ENCODE measurements at places on chromosomes 4 and X.

- no peak for DNase-seq
These were observed 1.2 kb downstream of the CD38 start for GRCh38 chr4:15779306-15779705.

- no peak for DNase-seq
These were observed 75.4 kb downstream of the ABLIM2 start for GRCh38 chr4:8083086-8083825.

- no peak for DNase-seq
These were observed 14.2 kb upstream of the FNIP2 start for GRCh38 chr4:158754385-158755180.

- DNase-seq, result no peak
These were observed 58.4 kb upstream of the CCDC149 start for GRCh38 chr4:24971192-24971591.

DNA sequence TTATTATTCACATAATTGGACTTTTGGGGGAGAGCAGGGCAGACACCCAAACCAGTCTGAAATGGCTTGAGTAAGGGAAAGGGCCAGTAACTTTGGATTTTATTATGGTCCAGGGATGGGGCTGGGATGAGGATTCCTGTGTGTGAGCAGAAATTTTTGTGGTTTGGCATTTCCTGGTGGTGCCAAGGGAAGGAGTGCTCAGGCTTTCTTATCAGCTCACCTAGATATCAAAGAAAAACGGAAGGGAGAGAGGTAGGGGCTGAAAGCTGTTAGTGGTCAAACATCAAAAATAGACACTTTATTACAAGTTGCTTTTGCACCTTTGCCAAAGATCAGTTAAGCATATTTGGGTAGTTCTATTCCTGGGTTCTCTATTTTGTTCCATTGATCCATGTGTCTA is 128.5 kb upstream of the DIPK2B start:
- DNase-seq, result no peak

DNA sequence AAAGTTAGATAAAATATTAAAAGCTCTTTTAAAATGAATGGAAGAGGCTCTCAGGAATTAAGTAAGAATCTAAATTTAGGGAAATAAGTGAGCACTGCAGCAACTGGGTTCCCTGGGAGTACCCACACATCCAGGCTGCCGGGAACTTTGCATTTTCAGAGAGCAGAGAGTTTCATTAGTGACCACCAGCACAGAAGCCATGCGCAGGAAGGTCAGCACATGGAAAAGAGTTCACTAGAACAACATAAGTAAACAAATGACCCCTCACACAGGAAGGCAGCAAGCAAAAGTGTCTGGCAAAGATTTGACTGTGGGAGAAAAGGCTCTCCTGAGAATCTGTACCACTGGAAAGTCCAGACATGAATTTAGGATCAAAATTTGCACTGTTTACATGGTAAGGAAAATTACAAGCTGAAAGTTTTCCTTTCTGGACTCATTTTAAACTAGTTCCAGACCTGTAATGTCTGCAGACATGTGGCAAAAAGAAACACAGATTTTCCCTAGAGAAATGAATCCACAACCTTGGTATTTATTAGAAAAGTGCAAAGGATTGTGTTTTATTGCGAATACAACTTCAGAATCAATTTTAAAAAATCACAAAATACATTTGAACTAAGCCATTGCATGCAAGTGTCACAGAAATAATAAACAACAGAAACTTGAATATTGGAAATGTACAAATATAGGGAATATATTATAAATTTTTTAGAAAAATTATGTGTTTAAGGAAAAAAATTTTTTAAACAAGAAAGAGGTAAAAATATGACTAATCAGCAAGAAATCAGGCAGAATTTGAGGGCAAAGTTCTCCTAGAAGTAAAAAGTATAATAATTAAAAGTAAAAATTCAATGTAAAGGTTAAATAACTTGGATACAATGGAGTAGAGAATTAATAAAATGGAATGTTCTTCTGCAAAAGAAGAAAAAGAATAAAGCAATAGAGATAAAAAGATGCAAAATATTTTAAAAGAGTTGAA is 18.4 kb upstream of the MYOZ2 start:
- DNase-seq, result no peak

DNA sequence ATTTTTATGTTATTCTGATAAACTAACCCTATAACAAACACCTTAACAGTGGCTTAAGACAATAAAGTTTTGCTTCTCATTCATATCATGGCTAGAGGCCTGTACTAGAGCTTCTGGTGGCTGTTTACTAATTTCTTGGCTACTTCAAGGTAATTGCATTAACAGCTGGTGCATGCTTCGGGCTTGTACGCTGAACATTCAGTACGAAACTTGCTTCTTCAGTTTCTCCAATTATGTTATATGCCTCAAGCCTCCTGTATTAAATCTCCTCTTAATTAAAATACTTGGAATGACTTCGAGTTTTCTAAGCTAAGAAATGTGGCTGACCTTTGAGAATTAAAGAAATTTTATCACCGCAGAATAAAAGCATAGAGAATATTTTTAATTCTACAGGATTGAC is 138.9 kb upstream of the TRAM1L1 start:
- DNase-seq, result no peak

- DNase-seq, result no peak
These were observed 2.1 kb upstream of the DHRSX start for GRCh38 chrX:2502668-2503519.
